ENCODE measurements at places on chromosomes 5 and 9.
A peak's percentile ranks its signal among the peaks of the same experiment; 100 is the strongest.

DNA sequence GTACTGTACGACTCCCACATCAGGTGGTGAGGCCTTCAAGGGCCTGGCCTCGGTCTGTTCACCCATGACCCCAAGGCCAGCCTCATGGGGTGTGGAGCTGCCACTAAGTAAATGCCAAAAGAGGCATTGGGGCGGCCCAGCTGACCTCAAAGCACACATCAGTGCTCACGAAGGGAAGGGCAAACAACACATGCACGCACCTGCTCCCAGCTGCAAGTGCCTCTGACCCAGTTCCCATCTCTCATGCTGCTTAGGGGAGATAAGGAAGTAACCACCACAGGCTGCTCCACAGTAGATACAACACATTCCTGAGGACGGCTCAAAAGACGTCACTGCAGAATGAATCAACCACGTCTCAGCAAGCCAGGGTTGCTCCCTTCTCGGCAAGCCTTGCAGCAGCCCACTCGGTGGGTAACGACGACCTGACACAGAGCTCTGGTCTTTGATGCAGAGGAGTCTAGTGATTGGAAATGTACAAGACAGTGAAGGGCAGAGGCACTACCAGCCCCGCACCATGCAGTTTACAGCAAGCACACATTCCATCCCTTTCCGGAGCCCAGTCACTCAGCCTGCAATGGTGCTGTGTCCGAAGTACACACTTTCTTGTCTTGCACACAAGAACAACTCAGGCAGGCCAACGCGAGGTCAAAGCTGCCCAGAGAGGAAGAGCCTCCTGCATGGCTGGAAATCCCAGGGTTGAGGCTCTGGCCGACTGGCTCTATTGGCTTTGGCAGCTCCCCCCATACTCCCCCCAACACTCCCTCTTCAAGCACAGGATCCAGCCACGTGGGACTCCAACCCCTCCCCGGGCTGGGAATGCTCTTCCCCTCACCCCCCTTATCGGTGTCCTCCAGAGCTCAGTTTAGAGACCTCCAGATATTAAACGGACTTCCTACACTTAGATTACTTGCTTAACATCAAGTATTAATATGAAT lies 31.8 kb downstream of the FABP6 start:
- DNase-seq: no peak

GRCh38 chr5:7886849-7887475 lies 18.0 kb downstream of the MTRR start:
- peak; percentile 10 for DNase-seq

- no peak for DNase-seq
These were observed 81.9 kb upstream of the CTSL start for GRCh38 chr9:87643778-87644570.

- no peak for DNase-seq
These were observed 2.0 kb downstream of the NR2F1-AS1 start for GRCh38 chr5:93578813-93579691.

DNA sequence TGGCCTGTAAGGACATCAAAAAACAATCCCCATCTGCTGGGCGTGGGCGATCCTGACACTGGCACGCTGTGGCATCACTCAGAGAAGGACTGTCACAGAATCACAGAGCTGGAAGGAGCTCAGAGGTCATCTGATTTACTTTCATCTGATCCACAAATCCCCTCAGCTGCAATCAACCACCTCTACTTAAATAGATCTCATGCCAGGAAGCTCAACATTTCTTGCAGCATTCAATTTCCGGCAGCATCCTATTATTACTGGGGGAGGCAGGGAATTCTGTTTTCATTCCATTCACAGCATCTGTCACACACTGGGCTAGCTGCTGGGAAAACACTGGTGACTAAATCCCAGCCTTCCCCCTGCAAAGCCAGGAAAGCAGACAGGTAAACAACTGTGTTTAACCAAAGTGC lies 38.3 kb downstream of the RETREG1 start:
- peak; percentile 11 for DNase-seq

DNA sequence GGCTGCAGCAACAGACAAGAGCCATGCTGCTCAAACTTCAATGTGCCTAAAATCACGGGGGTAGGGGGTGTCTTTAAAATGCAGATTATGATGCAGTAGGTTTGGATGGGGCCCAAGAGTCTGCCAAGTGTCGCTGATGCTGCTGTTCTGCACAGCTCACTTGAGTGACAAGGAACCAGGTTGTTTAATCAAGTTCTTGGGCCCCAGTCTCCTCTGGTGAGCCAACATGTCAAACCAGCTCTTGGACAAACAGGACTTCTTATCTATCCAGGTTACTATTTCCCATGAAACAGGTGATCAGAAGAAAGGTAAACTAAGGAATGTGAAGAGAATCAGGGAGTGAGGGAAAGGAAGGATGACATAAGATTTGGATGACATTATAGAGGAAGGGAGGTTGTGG lies 78.0 kb downstream of the APBA1 start:
- no peak for DNase-seq

DNA sequence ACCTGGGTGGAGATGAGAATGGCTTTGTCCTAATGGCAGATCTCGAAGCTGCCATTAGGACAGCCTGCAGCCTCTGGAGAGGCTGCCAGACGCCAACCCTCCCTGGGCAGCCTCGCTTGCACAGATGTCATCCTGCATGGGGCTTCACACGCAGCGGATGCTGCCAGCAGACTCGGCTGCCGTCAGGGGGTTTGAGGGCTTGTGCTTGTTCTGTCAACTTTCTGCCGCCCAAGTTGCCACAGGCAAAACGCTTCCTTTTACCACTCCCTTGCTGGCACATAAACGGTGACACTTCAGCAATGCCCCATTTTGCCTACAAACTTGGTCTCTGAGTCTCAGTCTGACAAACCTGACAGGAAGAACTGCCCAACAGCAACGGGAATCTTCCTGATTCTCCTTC lies 24.7 kb downstream of the DAP start:
- no peak for DNase-seq

DNA sequence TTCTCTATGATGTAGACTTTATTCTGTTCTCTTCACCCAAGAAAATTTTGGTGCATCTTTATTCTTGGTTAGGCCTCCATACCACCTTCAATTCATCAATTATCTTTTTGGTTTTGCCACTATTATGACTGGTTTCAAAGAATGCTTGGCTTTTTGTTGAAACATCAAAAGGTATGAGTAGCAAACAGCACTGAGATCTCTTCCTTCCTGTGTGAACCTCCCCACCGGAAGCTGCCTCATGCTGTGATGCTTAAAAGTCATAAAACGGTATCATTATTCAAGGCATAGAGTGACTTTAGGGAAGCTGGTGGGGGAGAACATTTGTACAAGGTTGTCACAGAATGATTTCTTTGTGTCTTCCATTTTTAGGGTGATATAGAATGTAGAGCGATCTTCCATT lies 70.6 kb downstream of the IQGAP2 start:
- no peak for DNase-seq

DNA sequence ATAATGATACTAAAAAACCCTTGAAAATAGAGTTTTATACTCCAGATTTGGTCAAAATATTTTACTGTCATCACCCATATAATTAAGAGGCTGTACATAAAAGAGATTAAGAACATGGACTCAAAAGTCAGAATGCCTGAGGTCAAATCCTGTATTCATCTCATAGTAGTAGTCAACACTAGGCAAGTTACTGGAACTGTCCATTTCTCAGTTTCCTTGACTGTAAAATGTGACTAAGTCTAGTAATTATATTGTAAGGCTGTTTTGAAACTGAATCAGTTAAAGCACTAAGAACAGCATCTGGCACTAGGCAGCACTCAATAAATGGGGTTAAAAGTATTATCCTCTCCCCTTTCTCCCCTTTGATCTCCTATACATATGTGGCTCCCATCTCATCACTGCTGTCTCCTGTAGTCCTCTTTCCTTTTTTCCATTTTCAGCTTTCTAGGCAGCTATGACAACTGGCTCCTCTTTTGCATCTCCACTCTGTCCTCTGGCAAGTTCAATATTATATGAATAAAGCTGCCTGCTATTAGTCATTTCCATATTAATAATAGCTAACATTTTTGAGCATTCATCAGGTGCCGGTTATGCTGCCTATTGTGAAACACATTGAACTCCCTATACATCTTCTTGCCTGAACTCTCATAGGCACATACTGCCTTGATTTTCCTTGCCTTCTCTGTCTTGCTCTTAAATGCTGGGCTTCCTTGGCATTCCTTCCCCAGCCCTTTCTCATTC lies 185.8 kb upstream of the NREP start:
- no peak for DNase-seq

DNA sequence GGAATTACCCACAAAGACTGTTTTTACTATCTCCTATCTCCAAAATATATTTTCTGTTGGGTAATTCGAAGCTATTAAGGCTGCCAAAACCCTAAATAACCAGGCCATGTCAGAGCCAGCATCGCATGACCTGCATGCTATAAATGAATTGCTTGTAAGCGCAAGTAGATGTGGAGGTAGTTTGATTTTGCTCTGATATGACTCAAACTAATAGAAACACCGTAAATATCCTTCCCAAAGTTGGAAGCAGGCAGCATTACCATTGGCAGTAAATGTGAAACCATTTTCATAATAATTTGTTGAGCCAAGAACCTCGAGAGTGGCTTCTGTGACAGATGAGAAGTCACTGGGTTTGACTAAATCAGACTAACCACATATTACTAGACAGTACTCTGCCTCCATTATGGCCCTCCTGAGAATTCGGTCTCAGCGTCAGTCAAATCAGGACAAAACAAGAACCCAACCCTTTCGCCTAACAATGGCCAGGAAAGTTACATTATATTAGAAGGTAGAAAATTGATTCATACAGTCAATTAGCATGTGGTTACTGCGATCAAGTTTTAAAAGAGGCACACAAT lies 289.8 kb downstream of the SPOCK1 start:
- no peak for DNase-seq

DNA sequence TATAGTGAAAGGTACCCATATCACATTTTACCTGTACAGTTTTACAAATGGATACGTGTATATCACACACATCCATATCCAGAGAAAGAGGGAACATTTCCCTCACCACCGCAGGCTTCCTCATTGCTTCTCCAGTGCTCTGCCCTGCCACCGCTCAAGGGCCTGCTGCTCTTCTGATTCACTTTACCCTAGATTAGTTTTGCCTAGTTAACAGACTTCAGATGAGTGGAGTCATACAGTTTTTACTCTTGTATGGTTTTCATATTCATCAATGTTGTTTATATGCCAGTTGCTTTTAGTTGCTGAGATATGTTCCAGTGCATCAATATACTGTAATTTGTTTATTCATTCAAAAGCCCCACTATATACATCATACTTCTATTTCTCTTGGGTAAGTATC lies 53.9 kb upstream of the POMT1 start:
- DNase-seq: no peak
